Activated CD8-positive, alpha-beta memory T cell treated with anti-CD3 and anti-CD28 coated beads for 4 hours (primary cell): ENCODE measurements at places on chromosomes 11 and 22.

- DNase-seq = no peak
Observed at GRCh38 chr11:26953770-26954392, 40.0 kb upstream of the FIBIN start.

DNA sequence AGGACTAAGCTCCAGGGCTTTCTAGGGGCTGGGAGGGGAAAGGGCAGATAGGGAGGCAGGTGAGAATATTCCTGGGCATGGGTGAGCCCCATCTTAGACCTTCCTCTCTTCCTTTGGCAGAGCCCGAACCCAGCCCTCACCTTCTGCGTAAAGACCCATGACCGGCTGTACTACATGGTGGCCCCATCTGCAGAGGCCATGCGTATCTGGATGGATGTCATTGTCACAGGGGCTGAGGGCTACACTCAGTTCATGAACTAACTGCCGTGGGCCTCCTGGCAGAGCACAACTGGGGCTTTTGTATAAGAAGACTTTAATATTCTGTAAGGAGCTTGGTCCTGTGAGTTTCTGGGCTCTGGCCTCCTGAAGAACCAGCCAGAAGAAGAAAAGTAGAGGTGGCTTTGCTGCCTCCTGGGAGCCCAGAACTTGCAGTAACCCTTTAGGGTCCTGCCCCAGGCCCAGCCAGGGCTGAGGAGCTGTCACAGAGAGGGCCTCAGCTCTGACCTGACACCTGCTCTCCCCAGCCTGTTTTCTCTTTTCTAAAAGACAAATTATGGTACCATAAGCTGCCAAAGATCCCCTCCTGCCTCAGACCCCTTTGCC is 22.8 kb downstream of the TREH start:
- DNase-seq = no peak

GRCh38 chr22:37625737-37626136 is 13.7 kb upstream of the SH3BP1 start:
- DNase-seq = no peak

GRCh38 chr22:50535113-50535512 is 5.3 kb upstream of the TYMP start:
- DNase-seq = no peak

DNA sequence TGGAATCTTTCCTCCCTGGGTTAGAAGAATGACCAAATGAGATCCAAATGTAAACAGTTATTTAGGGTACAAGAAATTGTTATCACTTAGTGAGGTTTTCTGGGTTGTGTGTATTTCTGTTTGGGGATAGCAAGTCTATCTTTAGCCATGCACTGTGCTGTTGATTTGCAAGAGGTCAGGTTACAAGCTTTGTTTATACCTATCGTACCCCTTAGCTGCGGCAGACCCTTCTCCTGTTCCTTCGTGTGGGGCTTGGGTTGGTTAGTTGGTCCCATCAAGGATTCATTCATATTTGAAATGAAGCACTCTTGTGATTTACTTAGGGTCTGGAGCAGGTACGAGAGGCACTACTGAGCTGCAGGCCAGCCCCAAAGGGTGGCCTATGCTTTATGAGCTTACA is 72.6 kb downstream of the USP35 start:
- DNase-seq = no peak

DNA sequence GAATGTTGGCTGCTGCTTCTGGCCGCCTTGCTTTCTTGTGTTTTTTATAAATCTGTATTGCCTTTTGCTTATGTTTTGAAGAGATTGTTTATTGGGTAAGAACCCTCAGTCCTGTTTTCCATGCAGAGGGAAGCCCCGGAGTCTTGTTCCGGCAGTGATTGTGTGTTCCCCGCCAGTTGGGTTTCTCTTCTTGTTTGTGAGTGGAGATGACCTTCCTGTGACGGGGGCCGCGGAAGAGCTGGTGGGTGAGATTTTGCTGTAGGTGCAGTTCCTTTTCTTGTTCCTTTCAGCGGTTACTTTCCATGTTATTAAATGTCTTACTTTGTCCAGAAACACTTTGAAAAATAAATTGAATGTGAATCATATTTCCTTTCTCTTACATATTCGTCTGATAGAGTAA is 8.3 kb downstream of the TBC1D22A start:
- DNase-seq = no peak

DNA sequence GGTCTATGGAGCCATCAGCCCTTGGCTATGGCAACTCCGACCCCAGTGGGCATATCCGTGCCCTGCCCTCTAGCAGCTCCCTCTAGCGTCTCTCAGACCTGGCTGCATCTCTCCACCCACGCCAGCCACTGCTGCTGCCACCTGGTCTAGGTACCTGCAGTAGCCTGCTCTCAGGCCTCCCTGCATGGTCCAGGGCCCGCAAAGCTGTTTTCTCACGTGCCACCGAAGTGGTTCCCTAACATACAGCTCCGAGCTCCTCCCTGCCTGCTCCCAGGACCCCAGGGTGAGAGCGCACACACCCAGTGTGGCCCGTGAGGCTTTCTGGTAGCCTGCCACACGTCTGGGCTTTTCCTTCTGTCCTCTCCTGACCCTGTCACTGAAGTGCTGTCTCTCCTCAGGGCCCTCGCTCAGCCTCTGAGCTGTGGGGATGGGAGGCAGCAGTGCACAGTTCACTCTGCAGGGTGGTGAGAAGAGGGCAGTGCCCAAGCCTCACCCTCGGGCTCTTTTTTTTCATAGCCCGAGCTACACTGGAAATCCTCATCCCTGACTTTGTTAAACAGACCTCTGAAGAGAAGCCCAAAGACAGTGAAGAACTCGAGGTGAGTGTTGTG is 14.3 kb downstream of the DGCR8 start:
- no peak for DNase-seq

- no peak for DNase-seq
Observed at GRCh38 chr11:82731691-82732277, 1.9 kb downstream of the FAM181B start.

DNA sequence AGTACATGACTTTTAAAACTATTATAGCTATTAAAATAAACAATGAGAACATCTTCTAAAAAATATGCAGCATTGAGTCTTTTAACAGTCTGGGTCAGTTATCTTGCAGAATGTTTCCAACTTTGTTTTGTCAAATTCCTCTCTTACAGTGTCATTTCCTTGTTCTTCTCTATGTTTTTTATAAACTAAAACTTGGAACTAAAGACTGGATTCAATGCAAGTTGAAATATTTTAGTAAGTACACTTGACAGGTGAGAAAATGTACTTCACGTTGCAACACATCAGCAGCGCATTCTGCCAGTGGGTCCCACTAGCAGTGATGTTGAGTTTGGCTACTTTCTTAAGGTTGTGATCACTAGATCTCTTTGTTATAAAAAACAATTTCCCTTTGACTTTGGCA is 1407.6 kb upstream of the RAG2 start:
- DNase-seq = no peak

GRCh38 chr11:30585125-30585891 is 845 bp downstream of the MPPED2 start:
- no peak for DNase-seq

GRCh38 chr11:117282956-117283355 is 8.2 kb upstream of the BACE1-AS start:
- no peak for DNase-seq

DNA sequence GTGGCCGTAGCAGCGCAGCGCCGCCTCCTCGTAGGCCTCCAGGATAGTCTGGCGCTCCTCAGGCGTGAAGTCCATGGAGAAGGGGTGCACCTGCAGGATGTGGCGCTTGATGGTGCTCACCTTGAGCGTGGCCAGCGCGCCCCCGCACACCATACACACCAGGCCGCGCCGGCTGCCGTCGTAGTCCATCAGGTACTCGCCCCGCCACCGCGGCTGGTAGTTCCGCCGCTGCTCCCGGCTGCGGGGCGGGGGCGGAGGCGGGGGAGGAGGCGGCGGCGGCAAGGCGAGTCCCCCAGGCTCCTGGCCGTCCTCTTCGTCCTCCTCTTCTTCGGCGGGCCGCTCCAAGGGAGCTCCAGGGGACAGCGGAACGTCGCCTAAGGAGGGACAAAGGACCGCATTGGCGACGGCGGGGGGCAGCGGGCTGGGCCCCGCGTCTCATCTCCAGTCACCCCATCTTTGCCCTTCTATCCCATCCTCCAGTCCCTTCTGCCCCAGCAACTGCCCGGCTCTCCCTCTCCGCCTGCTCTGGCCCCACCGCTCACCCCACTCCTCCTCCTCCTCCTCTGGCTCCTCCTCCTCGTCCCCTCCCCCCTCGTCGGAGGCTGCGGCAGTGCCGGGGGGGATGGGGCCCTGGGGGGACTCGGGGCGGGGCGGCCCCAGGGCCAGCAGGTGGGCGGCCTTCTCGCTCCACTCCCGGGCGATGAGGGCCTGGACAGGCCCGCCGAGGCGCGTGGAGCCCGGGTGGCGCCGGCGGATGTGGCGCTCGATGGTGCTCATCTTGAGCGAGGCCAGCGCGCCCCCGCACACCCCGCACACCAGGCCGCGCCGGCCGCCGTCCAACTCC is 4.9 kb downstream of the ZFTA start:
- no peak for DNase-seq

- no peak for DNase-seq
Observed at GRCh38 chr22:21055564-21055834, 9.8 kb downstream of the LRRC74B start.

- no peak for DNase-seq
Observed at GRCh38 chr22:22556995-22557925, 1.8 kb downstream of the PRAME start.

DNA sequence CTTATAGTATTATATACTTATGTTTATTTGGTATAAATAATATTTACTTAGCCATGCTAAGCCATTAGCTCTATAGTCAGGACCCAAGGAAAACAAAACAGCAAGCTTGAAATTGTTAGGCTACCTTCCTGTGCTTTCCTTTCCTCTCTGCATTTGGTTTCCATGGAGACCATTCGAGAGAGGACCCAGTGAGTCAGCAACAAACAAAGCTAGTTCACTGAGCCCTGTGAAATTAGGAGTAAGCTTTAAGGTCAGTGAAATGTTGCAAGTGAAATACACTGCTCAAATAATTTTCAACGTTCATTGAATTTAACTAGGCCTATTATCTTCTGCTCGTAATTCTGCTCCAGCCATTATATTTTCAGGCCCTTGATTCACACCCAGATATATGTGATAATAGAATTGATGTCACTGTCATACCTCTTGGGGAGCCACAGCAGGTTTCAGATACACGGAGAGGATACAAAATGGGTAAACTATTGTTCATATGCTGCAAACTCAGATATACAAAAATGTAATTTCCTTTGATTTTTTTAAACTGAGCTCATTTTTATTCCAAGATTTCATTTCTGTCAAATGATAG is 9.1 kb upstream of the OR10D3 start:
- DNase-seq = no peak

DNA sequence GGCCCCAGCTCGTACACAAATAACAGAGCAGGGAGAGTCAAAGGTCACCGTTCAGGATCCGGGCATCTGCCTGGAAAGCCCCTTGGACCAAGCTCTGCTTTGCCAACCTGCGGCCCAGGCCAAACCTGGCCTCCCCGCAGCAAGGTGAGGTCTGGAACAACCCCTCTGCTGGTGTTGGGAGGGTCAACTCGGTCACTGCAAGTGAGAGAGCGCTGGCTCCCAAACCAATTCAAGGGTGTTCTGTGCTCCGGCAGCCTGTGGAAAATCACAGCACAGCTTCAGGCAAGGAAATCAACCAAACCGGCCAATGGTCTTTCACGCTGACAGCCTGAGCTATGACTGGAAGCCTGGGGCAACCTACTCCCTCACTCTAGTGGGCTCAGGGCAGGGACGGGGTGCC is 63.4 kb downstream of the MYH9 start:
- no peak for DNase-seq

- no peak for DNase-seq
Observed at GRCh38 chr22:27863001-27863400, 56.1 kb downstream of the PITPNB start.

- no peak for DNase-seq
Observed at GRCh38 chr11:94245121-94245520, 59.3 kb upstream of the IZUMO1R start.

GRCh38 chr22:42025421-42025820 is 26.8 kb downstream of the WBP2NL start:
- no peak for DNase-seq

DNA sequence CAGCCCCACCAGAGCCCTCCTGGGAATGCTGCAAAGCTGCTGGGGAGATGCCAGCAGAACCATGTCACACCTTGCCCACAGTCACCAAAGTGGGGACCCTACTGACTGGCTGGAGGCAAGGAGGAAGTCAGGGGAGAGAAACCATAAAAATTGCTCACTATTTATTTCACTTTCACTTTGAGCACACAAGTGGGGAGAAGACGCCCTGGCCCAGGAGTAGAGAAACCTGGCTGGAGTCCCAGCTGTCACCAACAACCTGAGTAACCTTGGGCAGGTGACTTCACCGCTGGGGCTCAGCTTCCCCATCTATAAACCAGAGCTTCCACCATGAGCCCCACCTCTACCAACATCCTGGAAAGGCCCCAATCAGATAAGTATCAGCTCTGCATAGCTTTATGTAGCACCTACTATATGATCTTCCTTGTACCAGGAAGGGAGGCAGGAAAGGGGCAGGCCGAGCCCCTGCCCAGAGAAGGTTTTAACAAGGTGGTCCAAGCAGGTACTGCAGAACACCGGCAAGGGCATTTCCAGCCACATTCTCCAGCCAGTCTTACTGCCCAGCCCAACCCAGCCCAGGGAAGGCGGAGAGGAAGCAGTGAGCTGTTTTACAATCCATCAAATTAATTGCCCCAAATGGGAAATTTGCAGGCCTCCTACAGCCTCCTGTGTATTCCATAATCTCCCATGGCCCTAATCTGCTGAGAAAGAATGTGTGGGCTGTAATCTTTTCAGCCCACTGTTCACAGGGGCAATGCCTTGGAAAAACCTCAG is 27.6 kb downstream of the PLEKHA7 start:
- no peak for DNase-seq

DNA sequence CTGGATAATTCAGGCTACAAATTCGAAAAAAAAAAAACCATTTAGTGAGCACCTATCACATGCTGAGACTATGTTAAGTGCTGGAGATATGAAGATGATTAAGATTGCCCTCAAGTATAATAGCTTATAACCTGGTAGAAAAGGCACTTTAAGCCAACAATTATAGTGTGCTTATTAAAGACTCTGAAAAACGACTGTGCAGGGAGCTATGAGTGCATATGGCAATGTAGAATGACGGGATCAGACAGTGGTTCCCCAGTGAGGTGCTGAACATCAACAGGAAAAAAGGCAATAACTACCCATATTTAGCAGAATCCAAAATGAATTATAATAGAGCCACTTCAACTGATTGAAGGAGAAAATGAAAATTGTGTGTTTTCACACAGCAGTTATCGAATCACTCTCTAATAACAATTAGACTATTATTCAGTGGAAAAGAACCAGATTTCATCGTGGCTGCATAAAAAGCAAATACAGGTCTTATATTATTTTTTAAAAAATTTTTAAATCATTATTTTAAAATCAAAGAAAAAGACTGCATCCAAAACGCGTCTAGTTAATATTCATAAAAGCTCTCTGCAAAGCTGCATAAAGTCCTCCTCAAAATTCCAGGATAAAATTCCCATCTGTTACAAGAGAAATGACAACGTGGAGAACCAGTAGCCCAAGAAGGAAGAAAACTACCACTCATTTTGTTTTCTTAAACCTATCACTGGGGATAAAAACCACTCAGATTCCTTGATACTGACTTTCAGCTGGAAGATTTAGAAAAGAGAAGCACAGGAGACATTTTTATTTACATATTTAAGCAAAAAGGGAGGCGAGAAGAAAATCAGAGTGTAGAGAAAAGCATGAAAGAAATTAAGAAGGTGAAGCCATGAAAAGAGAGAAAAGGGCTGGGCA is 1.1 kb downstream of the MTMR2 start:
- DNase-seq = no peak
